RCC 7860 (cell line): ENCODE measurements at places on chromosomes 12 and 14.

DNA sequence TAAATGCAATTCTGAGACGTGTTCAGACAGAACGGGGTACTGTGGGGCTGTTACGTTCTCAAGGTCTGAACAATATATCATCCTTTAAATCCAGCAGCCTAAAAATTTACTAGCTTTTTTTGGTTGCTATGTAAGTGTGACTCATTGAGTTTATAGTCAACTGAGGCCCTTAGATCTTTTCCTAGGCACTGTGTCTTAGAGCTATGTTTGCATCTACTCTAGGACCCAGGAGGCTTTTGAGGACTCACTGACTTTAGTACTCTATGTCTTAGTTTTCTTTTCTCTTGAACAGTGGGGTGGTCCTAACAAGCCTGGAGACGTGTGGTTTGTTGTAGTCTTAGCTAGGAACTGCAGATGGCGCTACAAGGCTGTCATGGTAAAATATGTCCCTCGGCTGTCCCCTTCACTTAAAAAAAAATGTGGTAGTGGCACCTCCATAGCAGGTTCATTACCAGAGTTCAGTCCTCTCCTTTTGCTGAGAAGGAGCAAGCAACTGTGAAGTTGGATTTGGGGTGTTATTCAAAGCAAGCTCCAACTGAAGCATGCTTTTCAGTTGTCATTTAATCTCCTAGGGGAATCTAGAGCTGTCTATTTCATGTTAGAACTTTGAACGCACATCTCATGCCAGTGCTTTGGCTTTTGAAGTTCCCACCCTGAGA lies 8.7 kb upstream of the SPATS2 start:
- peak; percentile 54 for DNase-seq

- no peak for DNase-seq
These were observed 195.4 kb downstream of the SUDS3 start for GRCh38 chr12:118571730-118572129.

DNA sequence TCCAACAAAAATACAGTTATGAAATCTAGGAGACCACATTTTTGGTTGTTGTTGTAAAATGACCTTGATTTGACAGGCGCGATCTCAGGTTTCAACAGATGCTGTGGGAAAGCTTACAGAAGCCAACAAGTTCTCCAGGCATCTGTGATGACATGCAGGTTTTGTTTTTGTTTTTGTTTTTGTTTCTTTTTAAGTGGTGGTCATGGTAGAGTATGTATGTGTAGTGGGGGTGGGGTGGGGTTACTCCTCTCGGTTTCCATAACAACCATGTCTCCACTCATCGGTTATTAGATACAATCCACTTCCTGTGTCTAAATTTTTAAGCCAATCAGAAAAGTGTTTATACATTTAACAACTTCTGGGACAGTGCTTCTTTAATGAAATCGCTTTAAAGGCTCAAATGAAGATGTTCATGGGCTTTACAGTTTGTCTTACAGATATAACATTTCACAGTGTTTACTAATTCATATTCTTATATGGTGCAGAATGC lies 199.9 kb upstream of the FOXN3 start:
- DNase-seq = no peak

- DNase-seq = no peak
These were observed 215.0 kb downstream of the PRKD1 start for GRCh38 chr14:29712601-29713000.

DNA sequence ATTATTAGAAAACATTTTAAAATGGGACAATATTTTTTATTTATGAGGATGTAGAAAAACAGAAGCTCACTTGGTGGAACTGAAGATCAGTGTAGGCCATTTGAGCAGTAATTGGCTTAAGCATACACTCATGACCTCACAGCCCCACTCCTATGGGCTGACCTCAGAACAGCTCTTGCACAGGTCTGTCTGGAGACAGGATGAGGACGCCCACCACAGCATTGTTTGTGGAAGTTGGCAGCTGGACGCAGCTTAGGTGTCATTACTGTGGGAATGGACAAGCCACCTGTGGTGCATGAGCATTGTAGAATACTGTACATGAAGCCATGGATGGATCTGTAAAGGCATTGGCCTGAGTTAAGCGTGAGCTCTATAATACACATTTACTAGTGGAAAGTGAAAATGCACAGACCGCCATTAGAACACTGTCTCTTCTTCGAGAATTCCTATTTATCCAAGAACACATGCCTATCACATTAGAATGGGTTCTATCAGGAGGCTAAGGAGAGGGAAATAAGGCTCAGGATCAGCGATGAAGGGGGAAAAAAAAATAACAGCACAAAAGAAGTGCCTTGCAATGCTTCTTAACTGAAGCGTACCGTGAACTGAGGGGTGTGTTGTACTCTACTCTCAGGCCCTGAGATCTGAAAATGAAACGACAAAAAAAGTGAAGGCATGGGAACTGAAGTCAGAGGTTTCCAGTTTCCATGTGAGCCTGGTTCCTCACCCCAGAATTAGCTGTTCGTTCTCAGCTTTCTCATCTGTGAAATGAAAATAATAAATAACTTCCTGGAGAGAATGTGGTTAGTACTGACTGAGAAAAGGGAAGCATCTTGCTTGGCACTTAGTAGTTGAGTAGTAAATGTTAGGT lies 33.6 kb downstream of the KCNA1 start:
- no peak for DNase-seq

- no peak for DNase-seq
These were observed 192.8 kb downstream of the LRIG3 start for GRCh38 chr12:58727521-58727920.

DNA sequence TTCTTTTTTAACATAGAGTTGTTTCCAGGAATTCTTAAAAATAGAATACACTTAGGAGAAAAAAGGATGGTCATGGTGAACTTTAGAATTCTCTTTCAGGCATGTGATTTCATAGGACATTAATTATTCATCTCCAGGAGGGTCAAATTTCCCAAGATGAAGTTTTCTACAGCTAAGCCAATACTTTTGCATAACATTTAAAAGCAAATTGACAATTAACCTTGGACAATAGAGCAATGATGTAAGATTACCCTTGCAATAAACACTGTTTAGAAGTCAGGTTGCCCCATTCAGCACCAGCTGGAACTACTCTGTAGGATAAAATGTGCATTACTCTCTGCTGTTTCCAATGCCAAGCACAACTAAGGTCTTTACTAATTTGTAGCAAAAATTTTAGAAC lies 49.5 kb downstream of the SIX1 start:
- DNase-seq = no peak

DNA sequence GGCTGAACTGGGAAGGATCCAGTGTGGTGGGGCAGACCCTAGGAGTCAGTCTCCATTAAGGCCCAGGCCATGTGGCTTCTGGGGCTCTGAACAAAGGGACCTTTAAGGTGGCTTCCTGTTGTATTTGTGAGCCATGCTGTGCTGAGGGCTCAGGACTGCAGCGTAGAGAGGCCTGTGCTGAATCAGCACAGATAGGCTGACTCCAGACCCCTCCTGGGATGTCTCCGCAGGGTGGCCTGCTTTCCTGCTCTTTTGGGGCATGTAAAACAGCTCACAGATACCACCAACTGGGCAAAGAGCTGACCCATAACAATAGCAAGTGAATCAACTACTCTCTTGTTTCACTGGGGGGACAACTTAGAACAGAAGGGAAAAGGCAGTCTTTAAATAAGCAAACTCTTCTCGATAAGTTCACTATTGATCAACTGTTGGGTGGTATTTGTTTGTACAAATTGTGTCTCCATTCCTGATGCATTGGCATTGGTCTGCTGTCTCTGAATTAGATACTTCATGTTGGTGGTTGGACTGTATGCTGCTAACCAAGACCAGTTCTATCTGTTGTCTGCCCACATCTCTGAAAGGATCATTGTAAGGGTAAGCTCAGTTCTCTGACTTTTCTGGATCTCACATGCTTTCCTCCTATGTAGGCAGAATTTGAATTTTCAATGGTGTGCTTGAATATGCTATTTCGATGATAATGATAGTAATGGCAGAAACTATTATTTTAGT lies 71.8 kb downstream of the MYRFL start:
- DNase-seq = no peak

GRCh38 chr14:98233656-98234055 lies 1038.3 kb downstream of the BCL11B start:
- no peak for DNase-seq

- peak; percentile 12 for DNase-seq
These were observed 570 bp downstream of the DMAC2L start for GRCh38 chr14:50312734-50313054.

GRCh38 chr14:69694730-69695281 lies 72.1 kb upstream of the SRSF5 start:
- DNase-seq = no peak

GRCh38 chr12:116174006-116174405 lies 103.5 kb downstream of the MED13L start:
- DNase-seq = no peak

DNA sequence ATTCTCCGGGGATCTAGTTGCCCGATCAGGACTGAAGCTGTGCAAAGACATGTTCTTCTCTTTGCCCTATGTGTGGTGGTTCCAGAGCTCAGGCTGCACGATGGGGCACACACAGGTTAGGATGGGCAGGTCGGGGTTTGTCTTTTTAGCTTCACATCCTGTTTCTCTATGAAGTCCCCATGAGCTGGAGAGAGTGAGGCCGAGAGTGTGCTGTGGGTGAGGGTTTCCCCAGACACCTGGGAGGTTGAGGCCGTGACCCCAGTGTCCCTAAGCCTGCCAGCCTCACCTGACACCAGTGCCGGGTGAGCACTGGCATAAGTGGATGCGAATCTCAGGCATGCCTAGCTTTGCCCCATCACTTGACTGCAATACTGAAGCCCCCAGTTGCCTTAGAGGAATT lies 32.9 kb upstream of the IGF1 start:
- no peak for DNase-seq

DNA sequence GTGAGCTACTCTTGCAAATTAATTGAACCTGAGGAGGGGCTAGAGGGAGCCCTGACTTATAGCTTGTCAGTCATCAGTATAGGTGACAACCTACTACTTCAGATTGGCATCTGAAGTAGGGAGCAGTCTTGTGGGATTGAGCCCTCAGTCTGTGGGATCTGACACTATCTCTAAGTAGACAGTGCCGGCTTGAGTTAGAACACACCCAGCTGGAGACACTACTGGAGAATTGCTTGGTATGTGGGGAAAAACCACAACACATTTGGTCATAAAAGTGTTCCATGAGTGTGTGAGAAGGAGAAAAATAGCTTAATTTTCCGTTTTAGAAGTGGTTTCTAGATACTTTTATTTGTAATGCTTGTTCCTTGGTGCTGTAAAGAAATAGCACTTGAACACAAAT lies 30.5 kb upstream of the DDHD1 start:
- DNase-seq = no peak

DNA sequence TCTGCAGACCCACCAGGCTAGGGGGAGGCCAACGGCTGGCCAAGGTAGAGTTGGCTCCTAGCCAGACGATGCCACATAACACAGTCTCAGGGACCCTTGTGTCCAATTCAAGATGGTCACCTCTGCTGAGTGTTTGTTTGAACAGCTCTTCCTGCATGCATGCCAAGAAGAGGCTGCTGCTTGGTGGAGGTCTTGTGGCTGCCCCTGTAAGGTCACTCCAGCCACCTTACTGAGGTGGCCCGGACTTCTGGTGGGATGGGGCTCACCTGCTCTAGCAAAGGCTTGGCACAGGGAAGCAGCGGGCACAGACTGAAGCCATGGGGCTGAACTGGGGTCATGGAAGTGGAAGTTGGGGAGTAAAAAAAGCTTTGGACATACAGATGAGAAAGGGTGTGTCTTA lies 210.3 kb downstream of the GLT1D1 start:
- DNase-seq = no peak

DNA sequence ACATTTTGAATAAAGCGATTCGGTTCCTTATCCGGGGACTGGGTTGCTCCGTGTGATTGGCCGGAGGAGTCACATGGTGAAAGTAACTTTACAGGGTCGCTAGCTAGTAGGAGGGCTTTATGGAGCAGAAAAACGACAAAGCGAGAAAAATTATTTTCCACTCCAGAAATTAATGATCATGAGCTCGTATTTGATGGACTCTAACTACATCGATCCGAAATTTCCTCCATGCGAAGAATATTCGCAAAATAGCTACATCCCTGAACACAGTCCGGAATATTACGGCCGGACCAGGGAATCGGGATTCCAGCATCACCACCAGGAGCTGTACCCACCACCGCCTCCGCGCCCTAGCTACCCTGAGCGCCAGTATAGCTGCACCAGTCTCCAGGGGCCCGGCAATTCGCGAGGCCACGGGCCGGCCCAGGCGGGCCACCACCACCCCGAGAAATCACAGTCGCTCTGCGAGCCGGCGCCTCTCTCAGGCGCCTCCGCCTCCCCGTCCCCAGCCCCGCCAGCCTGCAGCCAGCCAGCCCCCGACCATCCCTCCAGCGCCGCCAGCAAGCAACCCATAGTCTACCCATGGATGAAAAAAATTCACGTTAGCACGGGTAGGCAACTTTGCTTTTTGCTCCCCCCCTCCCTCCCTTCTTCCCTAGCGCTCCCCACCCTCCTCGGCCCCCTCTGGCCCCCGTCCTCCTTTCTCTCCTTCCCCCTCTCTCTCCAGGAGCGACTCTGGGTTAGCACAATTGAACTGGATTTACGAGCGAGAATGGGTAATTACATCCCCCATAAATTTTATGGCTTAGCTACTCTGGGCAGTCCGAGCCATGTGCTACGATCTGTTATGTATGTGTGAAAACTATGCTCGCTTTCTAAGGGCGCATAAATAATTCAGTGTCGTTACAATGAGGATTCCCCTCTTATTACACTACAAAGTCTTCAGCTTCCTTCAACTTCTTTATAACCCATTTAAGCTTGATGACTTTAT lies at the start of gene HOXC4:
Gene HOXC4 (plus strand): TSS at position 85 of the 991 bp plus-strand sequence. CDS start 88 bp downstream, at position 173.
- no peak for DNase-seq

DNA sequence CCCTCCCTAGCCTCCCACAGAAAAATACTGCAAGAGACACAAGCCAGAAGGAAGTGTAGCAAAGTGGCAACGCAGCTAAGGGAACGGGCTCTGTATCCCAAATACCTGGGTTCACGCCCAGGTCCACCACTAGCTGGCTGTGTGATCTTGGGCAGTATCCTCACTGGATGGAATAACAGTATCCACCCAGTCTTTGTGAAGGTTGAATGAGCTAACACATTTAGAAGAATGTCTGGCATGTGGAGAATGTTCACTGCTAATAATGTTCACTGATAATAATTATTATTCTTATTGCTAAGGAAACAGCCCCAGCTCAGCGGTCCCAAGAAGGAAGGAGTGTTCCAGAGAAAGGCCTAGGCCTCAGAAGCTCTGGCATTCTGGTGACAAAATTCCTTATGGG lies 70.9 kb downstream of the VWF start:
- DNase-seq = no peak

DNA sequence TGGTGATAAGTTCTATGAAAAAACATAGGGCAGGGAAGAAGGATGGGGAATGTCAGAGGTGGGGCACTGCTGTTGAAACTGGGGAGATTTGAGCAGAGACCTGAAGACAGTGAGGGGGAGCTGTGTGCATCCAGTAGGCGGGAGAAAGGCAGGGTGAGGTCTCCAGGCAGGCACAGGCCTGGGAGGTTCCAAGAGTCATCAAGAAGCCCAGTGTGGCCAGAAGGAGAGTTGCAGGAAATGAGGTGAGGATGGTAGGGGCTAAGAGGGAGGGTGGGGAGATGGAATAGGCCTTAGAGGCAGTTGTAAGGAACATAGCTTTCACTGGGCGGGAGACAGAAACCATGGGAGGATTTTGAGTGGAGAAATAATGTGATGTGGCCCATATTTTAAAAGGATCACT lies 341.8 kb downstream of the GLT1D1 start:
- DNase-seq = no peak
